ENCODE measurements at places on chromosomes 13 and 19.

DNA sequence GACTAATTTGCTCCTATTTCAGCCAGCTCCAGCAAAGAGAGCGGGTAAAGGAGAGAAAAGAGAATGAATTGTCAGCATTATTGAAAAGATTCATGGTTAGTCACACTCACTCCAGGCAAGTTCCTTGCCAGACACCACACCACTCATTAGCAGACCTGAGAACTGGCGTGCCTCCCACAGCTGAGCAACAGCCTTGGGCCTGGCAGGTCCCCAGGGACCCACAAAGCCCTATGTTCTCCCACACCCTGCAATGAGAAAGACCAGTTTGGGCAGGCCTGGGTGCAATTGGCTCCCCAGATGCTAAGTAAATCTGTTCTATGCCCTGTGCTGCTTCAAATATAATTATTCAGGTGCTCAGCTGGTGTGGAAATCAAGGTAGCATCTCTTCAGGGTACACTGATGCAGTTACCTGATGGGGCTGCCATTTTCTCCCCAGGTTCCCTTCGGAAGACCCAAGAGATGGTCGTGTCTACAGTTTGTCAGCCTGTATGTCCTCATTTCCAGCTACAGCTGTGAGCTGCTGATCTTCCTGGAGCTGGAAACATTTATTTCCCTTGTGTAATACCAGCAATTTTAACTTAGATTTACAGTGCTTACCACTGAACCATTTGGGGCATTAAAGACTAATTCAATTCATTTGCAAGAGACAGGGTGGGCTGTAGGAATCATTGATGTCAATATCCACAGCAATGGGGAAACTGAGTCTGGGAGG, 405.0 kb downstream of the COG6 start:
- no peak for DNase-seq

DNA sequence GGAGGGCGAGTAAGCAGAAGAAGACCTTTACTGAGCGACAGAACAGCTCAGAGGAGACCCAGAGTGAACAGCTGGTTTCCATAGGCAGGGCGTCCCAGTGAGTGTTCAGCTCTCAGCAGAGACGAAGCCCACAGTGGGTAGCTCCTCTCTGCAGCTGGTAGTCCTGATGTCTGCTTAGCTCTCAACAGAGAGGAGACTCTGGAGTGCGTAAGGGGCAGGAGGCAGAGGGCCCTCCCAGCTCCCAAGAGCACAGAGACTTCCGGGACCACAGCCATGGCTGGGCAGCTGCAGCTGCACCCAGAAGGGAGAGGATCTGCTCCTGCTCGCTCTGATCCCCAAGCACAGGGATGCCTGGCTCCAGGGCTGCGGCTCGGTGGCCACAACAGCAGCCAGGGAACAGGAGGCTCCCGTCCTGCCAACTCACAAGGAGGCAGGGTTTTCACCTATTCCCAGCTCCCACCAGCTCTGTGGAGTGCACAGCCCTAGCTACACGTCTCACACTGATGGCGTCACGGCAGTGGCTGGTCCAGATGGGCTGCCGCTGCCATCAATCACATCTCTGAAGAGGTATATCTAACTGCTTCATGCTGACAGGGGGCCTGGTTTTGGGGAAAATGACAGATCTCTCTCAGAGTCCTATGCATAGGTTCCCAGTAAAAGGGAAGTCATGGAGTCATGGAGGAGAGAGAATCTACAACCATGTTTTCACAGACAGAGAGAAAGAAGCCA, 2660.1 kb upstream of the PCDH20 start:
- DNase-seq, result no peak

GRCh38 chr19:1650650-1651567, 1.5 kb downstream of the TCF3 start:
- DNase-seq, result no peak

DNA sequence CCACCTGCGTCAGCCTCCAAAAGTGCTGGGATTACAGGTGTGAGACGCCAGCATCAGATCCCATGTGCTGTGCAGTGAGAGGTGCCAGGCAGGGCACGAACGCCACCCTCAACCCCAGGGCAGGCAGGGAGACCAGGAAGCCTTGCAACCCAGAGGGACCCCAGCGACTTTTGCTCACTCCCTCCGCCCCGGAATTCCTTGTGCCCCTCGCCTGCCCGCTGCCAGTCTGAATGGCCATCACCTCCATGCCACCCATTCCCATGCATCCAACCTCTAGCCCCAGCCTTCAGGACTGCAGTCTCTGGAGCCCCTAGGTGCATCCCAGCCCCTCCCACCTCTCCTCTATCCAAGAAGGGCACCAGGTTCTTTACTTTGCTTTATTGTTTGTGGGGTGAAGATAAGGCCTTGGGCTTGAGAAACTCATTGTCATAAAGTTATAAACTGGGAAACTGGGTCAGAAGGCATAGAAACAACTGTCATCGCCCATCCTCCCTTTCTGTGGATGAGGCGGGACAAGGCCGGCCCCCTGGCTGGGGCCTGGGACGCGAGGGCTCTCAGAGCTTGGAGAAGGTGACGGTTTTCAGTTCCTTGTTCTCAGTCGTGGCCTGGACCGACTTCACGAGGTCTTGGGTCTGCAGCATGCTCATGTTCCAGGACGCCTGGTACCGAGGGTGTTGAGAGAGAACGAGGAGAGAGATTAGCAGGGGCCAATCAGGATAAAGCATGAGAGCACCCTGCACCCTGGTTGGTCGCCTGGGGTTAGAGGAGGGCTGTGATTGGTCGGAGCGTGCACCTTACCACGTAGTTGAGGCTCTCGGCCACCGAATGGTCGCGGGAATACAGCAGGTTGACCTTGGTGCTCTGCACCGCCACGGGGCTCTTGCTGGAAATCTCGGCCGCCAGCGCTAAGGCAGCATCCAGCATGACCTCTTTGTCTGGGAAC, 2.6 kb upstream of the LGALS4 start:
- DNase-seq, result no peak

- DNase-seq, result no peak
Observed at GRCh38 chr13:26839682-26840081, 79.1 kb upstream of the GPR12 start.

DNA sequence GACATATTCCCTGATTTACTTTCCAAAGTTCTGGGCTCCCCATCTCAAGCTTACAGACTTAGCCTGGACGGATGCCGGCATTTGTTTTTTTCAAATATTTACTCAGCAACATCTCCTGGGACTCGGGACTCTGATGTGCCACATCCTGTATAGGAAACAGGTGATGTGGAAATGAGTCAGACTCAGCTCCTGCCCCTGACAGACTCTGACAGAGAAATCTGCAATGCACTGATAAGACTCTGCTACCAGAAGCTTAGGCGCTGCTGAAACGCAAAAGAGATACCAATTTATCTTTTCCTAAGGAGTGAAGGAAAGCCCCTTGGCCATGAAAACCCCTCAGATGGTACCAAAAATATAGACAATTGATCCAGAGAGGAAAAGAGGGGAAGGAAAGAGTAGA, 16.2 kb downstream of the LAIR2 start:
- DNase-seq, result no peak

DNA sequence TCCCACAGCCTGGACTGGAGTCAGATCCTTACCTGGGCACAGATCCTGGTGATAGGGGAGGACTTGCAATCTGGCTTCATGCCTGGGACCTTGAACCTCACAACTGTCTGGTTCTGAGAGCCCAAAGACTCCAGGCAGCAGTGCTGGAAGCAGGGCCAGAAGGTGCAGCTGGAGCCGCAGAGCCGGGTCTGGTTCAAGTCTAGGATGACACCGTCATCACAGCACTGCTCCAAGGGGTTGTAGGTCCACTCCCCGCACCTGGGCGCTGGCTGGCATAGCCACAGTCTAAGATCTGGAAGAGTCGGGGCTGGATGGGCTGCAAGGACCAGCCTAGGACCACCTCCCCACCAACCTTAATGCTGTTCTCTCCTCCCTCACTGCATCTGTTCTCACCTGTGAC, 677 bp downstream of the IGFL4 start:
- no peak for DNase-seq

GRCh38 chr13:103605546-103606326, 539.5 kb upstream of the SLC10A2 start:
- DNase-seq, result no peak

Data from GOT3 (cell line).